ENCODE measurements at places on chromosomes 16 and 17.

GRCh38 chr16:54879681-54880080 is 51.0 kb upstream of the IRX5 start:
- no peak for DNase-seq

DNA sequence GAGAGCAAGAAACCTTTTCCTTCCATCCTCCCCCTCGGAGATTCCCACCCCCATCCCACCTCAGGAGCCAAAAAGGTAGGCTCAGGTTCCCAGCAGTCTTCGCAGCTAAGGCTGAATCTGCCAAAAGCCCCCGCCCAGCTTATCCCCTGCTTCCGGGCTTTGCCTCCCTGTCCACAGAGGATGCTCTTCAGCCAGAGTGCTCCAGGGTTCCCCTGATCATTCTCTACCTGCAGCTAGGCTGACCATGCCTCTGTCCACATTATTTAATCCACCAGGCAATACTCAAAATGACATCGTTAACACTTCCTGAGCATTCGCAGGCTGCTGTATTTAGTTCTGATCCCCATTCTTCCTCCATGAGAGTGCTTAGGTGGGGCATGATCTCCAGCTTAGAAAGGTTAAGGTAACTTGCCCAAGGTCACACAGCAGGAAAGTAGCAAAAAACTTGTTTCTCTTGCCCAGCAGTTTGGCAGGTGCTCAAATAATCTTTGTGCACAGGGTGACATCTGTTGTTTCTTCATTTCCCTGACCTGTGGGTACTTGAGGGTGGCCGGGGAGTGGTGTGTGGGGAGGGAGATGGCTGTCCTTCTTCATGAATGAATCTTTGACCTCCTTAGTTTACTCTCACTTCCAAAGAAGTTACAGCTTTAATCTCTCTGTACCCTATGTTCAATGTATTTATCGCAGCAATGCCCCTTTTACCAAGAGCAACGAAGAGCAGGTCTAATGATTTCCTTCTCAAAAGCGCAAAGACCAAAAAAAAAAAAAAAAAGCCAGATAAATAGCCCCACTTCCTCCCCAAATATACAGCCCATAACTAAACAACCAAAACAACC is 848 bp upstream of the TBKBP1 start:
- no peak for DNase-seq

- DNase-seq = no peak
These were observed 42.9 kb downstream of the GAS7 start for GRCh38 chr17:10155371-10156076.

- DNase-seq = peak; percentile 53
These were observed 923 bp downstream of the GDPD3 start for GRCh38 chr16:30112197-30113030.

GRCh38 chr17:36117505-36118382 is 14.1 kb downstream of the CCL4 start:
- DNase-seq = peak; percentile 47

DNA sequence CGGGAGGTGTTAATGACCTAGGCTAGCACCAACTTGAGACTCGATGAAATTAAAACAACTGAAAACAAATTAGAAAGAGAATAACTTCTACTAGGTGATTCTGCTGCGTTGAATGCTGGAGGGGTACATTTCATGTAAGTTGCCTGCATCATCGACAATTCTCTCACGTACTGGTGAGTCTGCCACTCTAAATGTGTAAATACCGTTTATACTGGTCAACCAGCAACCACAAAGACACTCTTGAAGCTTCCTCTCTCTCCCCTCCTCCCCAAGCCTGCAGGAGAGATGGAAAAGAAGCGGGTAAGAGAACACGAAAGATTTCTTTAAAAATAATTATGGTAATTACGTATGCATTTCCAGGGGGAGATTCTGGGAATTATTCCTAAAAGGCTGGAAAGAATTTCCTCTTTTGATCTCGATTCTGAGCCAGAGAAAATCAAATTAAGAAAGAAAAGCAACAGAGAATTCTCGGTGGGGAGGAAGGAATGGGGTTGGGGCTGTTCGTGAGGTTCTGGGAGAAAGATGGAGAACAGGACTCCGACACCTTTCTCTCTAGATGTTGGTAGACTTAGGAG is 68.6 kb upstream of the MRTFB start:
- DNase-seq = no peak

- no peak for DNase-seq
These were observed 142.9 kb downstream of the C16orf78 start for GRCh38 chr16:49516382-49517036.

- DNase-seq = no peak
These were observed 39.8 kb downstream of the ARL4D start for GRCh38 chr17:43438626-43439025.

- DNase-seq = peak; percentile 69
These were observed at the start of gene SP6 for GRCh38 chr17:47850692-47851573. Gene SP6, minus strand, starts transcription at chr17:47851163. Its CDS starts 2,734 bp downstream, at chr17:47848429.

DNA sequence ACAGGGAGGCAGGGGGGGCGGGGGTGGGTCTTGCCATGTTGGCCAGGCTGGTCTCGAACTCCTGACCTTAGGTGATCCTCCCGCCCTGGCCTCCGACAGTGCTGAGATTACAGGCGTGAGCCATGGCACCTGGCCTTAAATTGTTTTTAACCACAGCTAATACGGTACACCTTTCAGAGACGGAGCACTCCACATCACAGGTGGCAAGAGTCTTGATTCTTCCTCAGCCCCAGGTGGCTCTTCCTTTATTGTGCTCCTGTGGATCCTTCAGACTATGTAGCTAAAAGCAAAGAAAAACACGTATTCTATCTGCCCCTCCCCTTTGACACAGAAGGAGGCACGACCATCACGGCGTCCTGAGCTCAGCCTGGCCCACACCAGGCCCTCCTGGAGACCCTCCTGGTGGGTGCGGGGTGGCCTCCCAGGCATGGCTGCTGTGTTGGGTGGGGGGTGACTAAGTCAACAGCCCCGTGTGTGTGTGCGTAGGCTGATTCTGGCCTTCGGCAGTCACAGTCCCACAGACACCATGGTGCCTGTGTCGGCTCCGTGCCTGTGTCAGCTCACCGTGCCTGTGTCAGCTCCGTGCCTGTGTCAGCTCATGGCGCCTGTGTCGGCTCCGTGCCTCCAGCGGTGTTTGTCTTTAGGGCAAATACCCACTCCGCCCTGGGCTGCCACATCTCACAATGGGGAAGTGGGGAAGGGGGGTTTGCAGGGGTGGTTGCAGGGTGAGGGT is 10.8 kb upstream of the SECTM1 start:
- DNase-seq = no peak

GRCh38 chr17:8475781-8476180 is 40.1 kb downstream of the NDEL1 start:
- DNase-seq = no peak

DNA sequence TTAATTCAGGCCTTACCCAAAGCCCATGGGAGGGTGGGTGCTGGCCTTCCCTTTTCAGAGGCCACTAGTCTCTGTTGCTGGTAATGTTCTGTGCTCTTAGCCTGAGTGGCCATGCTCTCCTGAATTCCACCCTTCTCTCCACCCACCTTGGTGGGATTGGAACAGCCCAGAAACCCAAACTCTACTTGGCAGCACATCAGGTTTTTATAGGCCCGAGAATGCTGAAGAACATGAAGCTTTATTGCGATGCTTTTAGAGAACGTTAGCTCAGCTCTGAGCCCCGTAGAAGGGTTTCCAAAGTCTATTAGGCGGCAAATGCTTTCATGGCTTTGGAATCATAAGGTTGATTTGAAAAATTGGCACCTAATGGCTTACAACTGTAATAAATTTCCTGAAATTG is 209.3 kb downstream of the MSI2 start:
- no peak for DNase-seq

DNA sequence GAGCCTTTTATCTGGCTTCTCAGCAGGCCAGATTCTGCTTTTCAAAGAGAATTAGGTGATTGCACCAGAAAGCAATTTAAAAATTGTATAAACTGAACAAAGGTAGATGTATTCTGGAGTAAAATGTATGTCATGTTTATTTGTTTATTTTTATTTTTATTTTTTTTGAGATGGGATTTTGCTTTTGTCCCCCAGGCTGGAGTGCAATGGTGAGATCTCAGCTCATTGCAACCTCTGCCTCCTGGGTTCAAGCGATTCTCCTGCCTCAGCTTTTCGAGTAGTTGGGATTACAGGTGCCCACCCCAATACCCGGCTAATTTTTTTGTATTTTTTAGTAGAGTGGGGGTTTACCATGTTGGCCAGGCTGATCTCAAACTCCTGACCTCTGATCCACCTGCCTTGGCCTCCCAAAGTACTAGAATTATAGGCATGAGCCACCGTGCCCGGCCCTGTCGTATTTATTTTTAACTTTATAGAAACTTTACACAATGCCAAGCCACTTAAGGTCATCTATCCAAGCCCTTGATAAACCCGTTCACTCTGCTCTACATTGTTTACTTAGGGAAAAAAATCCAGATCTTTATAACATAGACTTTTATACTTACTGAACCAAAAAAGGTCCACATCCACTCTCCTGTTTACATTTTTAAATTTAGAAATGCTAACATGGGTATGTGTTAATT is 22.7 kb upstream of the GOT2 start:
- no peak for DNase-seq

- no peak for DNase-seq
These were observed 94.4 kb upstream of the CPHXL start for GRCh38 chr16:75820672-75821071.

GRCh38 chr16:56137269-56137668 is 54.0 kb upstream of the GNAO1 start:
- no peak for DNase-seq

DNA sequence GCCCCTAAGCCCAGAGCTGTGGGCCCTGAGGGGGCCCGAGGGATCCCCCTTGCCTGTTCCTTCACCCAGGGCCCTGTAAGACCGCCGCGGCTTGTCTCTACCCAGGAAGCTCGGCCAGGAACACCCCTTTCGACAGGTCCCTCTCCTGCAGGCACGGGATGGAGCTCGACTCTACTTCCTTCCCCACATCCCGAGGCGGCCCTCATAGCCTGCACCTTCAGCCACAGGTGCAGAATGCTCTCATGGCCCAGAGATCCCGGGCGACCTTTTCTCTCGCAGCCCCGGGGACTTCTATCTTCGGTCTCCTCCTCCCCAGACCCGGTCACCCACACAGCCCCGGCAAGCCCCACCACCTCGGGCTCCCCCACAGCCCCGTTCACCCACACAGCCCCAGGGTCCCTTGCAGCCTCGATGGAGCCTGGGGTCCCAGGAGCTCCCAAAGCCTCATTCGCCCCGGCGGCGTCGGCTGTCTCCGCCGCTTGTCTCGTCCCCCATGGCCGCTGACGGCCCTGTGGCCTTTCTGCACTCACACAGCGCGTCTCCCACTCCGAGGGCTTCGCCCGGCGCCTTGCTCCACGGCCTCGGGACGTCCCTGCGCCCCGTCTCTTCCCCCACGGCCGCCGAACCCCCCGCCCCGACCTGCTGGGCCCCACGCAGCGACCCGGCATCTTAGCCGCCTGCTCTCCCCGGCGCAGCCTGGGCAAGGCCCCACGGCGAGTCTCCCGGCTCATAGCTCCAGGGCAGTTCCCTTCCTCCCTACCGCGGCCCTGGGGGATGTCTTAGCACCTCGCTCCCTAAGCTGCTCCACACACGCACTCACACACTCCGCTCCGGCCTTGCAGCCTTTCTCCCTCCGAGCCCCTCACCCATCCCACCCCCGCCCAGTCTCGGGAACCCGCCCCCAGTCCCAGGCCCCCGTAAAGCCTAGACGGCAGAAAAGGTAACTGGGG is 650 bp downstream of the KIAA0753 start:
- DNase-seq = peak; percentile 38

DNA sequence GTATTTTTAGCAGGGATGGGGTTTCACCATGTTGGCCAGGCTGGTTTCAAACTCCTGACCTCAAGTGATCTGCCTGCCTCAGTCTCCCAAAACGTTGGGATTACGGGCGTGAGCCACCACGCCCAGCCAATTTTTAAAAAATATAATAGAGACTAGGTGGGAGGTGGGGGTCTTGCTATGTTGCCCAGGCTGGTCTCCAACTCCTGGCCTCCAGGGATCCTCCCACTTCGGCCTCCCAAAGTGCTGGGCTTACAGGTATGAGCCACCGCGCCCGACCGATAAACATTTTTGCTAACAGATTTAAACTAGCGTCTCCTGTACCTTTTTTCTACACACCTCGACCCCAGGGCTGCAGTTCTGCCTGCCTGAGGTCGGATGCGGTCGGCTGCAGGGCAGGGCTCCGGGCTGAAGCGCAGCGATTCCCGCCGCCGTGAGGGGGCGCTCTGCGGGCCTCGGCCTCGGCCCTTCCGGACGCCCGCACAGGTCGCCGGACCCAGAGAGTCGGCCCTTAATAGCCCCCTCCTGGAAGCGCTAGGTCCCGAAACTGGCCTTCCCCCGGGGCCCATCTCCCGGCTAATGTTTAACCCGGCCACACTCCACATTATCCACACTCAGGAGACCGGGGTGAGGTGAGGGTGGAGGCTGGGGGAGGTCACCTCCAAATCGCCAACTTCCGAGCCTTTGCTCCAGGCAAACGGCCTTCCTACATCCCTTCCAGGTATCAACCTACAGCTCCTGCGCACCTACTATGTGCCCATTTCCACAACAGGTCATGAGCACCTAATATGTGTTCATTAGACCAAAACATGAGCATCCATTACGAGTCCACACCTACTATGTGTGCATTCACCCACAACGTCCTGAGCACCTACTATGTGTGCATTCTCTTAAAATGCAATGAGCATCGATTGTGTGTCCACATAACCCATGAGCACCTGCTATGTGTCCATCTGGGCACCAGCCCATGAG is 2.0 kb upstream of the GLIS2 start:
- DNase-seq = peak; percentile 37

DNA sequence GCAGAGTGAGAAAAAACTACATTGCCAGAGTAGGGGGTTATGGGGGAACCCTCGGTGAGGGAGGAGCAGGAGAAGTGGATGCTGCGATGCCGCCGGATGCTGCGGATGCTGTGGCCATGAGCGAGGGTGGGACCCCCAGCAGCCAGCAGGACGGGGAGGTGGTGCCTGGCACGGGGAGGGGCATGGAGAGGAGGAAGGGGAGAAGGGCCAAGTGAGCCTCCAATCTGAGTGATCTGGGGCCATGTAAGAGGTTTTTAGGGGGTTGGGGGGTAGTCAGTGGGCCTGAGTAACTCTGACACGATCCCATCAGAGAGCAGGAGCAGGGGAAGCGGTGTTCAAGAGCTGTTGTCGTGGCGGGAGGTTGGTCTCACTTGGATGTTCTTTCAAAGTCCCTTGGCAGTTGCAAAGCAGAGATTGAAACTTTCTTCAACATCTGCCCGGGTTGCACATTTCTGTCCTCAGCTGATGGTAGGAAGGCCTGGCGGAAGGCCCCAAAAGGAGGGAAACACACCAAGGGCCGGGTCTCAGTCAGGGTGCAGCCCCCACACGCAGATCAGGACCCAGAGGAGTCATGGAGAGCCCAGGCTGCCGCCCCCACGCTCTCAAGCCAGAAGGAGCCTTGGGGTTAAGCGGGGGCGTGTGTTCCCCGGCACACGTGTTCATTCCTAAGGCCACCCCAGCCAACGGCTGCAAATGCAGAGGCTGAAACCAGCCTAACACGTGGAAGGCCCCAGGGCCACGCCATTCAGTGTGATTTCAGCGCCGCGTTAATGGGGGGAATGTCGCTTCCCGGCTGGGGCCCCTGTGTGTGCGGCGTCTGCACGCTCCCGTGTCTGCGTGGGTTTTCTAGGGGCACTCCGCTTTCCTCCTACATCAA is 81.7 kb downstream of the ZDHHC7 start:
- no peak for DNase-seq
